LoVo (cell line): ENCODE measurements at places on chromosomes 6 and 20.

- DNase-seq, result no peak
Observed at GRCh38 chr6:129243377-129243776, 360.4 kb downstream of the LAMA2 start.

DNA sequence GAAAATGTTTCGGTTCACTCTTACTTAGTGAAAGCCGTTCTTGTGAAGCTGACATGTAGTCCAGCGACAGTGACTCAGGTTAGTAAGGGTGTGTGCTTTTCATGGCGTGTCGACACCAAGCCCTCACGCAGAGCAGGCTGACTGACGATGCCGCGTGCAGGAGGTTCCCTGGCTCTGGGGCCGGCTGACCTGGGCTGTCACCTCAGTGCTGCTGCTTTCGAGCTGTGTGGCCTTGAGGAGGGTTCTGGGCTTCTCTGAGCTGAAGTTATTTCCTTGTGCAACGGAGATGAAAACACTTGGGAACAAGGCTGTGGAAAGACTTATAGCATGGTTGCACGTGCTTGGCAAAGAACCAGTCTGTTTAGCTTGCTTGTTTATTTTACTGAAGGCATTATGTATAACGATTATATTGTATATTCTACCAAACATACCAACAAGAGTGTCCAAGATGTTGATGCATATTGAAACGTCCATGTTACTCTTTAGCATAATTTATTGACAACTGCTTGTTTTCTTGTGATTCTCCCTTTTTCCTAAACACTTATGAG, 59.2 kb downstream of the PHACTR3 start:
- DNase-seq, result no peak

DNA sequence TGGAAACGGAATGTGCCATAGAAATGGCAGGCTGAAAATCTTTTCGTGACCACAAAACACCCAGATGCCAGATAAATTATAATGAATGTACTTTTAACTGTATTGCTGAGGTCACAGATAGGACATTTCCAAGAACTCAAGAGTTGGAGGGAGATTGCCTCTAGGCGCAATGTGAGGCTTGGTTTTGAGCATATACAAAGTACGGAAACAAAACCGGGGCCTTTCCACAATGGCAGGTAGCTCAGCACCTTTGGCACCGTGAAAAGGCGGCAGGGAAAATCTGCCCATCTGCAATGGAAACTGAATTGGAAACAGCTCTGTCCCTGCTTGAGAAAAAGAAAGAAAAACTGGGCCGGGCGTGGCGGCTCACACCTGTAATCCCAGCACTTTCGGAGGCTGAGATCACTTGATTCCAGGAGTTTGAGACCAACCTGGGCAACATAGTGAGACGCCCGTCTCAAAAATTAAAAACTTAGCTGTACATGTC, 10.5 kb upstream of the C20orf144 start:
- no peak for DNase-seq

- no peak for DNase-seq
Observed at GRCh38 chr6:55958790-55959189, 83.4 kb upstream of the BMP5 start.

GRCh38 chr20:1808101-1808500, 87.1 kb upstream of the SIRPA start:
- no peak for DNase-seq

- DNase-seq, result no peak
Observed at GRCh38 chr20:23233341-23233740, 117.2 kb upstream of the NXT1 start.

DNA sequence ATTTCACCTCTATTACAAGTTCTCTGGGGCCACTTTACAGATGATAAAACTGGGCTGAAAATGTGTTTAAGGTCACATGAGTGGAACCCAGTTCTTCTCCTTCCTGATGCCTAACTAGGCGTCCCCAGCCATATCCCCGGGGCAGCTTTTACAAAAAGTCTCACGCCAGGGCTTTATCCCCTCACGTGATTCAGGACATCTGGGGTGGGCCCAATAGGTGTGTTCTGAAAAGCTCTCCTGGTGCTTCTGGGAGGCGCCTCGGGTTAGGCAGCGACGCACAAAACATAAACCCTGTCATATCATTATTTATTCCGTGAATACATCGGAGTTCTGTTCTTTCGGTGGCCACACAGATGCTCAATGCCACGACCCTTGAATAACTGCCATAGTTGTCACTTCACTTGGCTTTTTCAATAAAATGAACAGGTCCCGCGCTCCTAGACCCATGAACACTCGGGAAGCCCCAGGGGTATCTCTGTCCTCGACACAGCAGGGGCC, 32.1 kb downstream of the SF3B5 start:
- no peak for DNase-seq

DNA sequence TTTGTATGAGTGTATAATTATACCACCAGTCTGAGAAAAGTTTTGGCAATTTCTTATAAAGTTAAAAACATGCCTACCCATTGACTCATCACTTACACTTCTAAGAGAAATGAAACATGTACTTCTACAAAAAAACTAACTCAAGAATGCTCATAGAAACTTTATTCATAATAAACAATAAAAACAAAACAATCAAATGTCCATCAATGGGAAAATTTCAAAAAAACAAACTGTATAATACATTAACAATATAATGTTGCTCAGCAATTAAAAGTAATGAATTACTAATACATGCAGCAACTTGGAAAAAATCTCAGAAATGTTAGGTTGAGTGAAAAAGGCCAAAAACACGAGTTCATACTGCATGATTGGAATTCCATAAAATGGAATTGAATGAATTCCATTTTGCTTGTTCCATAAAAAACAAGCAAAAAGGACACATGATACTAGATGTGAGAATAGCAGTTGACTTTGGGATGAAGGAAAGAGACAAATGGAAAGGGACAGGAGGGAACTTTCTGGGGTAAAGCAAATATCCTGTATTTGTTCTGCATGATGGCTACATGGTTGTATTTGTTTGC, 726.6 kb downstream of the RFPL4B start:
- no peak for DNase-seq
